ENCODE measurements at places on chromosomes 2 and 18.

DNA sequence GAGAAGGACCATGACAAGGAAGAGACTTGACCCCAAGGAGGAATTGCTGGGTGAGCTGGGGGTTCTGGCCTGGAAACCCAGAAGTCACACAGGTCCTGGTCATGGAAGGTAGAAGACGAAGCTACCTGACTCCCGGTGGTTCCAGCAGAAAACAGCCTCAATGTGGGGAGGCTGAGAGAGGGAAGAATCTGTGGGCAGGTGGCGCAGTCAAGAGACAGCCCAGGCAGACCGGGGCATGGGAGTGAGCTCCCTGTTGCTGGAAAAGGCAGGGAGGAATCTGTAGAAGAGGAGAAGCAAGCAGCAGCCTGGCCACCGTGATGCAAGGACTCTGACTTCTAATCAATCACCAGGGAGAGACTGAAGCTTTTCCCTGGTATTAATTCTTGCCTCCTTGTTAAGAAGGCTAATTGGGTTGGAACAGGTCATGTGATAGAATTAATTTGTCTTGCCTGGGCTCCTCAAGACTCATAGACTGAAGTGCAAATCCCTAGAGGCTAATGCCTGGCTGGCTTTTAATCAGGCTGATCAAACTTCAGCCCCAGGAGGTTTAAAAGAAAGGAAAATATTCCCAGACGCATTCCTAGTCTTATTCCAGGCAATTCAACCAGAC lies 30.1 kb downstream of the CNGA3 start:
- no peak for DNase-seq

DNA sequence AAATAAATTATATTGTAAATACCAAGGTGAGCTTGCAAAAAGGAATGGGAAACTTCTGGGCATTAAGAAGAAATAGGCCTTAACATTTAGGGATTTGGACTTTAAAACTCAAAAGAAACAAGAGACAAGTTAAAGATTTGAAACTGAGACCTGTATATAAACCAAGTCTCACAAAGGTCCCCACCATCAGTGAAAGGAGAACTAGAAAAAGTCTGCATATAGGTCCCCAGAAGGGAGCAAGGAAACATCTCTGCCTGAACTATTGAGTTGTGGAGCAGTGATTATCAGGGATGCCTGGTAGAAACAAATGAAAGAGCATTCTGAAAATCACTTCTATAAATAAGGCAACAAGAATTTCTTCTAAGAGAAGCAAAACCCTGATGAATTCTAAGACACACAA lies 30.5 kb upstream of the ITGAV start:
- no peak for DNase-seq

DNA sequence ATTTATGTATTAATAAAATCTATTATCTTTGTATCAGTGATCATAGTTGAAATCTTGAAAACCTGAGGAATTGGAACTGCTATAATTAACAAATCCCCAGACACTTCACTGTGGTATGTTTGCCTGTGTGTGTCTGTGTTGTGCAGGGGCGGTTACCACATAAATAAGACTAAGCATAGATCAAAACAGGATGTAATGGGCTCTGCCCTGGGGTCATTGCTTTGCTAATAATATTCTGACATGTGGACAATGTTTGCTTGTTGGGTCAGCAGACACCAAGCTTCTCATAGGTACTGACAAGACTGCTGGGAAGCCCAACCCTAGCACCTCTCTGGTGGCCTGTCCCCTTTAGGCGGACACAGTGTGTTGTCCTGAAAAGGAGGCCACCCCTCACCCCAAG lies 35.8 kb upstream of the DOK6 start:
- no peak for DNase-seq

DNA sequence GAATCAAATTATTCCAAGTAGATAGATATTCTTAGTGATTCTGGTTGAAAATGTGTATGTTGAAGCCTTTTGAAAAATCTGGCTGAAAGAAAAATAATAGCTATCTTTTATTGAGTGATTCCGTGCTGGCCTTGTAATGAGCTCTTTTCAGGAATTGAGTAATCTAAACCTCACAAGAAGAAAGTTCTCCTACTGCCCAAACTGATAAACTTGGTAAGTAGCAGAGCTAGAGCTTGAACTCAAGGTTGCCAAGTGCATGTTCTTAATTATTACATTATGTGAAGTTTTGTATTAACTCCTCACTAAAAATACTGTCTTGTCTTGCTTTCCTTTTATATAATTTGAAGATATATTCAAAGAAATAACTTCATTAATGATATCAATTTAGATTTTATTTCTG lies 1.6 kb upstream of the PPP1R1C start:
- DNase-seq = no peak
